ENCODE measurements at places on chromosomes 11 and 22.

DNA sequence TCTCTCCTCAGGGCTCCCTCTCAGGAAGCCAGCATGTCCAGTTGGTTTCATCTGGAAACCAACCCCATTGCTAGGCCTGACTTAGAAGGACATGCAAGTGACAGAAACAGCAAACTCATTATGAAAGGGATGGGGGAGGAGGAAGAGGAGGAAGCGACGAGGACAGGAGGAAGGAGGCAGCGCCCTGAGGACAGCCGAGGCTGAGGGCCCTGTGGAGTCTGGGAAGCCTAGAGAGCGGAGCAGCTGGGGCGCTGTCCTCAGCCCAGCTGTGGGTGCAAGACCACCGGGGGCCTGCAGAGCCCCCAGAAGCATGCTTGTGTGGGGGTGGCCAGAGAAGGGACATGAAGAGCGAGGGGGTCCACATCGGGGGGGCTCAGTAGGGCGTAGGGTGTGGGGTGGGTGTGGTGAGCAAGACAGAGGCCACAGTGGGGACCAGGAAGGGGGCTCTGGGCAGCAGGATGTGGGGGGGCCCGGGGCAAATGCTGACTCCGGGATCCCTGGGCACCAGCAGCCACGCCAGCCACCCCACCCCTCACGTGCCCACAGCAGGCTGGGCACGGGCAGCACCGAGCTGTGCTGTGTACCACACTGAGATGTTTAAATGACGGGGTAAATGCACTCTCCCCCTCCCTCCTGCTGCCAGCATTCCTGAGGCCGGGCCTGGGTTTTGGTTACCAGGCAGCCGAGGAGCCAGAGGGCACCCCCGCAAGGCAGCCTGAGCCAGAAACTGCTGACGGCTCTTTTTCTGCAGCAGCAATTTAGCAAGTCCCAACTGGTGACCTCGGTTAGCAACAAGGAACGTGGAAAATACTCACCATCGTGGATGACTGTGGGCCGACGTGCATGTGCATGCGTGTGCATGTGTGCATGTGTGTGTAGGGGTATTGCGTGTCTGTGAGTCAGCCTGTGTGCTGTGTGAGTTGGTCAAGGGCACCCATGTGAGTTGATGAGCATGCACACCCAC is 82.7 kb upstream of the LINC01488 start:
- no peak overlapping the region for H3K4me3 ChIP-seq
- no peaks in the 10 kb centered on the region for H3K4me1 ChIP-seq
- H3K36me3 ChIP-seq, result no peaks in the 10 kb centered on the region
- no peak overlapping the region for H3K27ac ChIP-seq
- H3K27me3 ChIP-seq, result no peaks in the 10 kb centered on the region

GRCh38 chr11:66361502-66361941 is 10.0 kb downstream of the SLC29A2 start:
- H3K27me3 ChIP-seq, result no peaks in the 10 kb centered on the region

- no peaks in the 10 kb centered on the region for H3K4me1 ChIP-seq
- H3K27ac ChIP-seq, result no peak overlapping the region
- no peak for DNase-seq
- H3K36me3 ChIP-seq, result no peaks in the 10 kb centered on the region
- H3K27me3 ChIP-seq, result peaks cover 9% of the 10 kb centered on the region
Observed at GRCh38 chr11:121257976-121258375, 34.6 kb upstream of the SC5D start.

DNA sequence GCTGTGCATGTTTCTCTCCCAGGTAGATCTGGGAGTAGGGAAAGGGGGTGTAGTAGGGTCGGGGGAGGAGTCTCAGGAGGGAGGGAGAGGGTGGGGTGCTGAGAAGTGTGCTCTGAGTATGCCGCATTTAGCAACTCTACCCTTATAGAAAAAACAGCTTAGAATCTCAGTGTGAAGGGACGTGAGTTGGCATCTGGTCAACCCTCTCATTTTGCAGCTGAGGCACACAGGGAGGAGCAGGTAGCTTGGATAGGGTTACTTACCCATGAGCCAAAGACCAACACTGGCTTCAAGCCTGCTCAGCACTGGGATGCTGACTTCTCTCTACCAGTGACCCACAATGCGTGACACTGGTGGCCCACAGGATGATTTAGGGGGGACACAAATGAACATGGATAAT is 95.9 kb downstream of the FBXO7 start:
- H3K4me3 ChIP-seq, result no peak overlapping the region
- H3K27me3 ChIP-seq, result no peaks in the 10 kb centered on the region
- no peaks in the 10 kb centered on the region for H3K4me1 ChIP-seq
- H3K27ac ChIP-seq, result no peak overlapping the region
- H3K36me3 ChIP-seq, result no peaks in the 10 kb centered on the region

GRCh38 chr11:35168671-35169070 is 29.7 kb downstream of the CD44 start:
- H3K4me1 ChIP-seq, result peaks cover 37% of the 10 kb centered on the region
- H3K27me3 ChIP-seq, result no peaks in the 10 kb centered on the region
- DNase-seq, result no peak
- H3K36me3 ChIP-seq, result no peaks in the 10 kb centered on the region
- H3K4me3 ChIP-seq, result no peak overlapping the region

DNA sequence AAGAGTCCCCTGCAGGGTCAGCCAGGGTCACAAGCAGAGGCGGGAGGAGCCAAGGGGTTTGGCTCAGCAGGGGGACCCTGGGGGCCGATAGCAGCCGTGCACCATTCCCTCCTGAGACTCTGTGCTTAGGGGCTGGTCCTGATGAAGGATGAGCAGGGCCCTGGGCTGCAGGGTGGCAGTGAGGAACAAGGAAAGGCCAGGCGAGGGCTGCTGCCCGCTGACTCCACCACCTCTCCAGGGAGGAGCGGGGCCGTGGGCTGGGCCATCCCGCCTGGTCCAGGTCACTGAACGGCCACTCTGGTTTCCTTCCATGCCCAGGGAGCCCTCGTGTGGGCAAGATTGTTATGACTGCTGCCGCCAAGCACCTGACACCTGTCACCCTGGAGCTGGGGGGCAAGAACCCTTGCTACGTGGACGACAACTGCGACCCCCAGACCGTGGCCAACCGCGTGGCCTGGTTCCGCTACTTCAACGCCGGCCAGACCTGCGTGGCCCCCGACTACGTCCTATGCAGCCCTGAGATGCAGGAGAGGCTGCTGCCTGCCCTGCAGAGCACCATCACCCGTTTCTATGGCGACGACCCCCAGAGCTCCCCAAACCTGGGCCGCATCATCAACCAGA is 9.2 kb upstream of the NDUFS8 start:
- H3K27me3 ChIP-seq, result no peaks in the 10 kb centered on the region
- H3K4me3 ChIP-seq, result no peak overlapping the region
- no peaks in the 10 kb centered on the region for H3K36me3 ChIP-seq

GRCh38 chr11:133951327-133952198 is 5.2 kb downstream of the IGSF9B start:
- H3K4me3 ChIP-seq, result no peak overlapping the region
- H3K4me1 ChIP-seq, result peaks cover 16% of the 10 kb centered on the region
- DNase-seq, result no peak
- H3K36me3 ChIP-seq, result no peaks in the 10 kb centered on the region
- peak overlapping the region; percentile 66 for H3K27ac ChIP-seq
- H3K27me3 ChIP-seq, result peaks cover 34% of the 10 kb centered on the region

- no peak for DNase-seq
- H3K36me3 ChIP-seq, result no peaks in the 10 kb centered on the region
- no peak overlapping the region for H3K27ac ChIP-seq
- no peaks in the 10 kb centered on the region for H3K4me1 ChIP-seq
- H3K4me3 ChIP-seq, result no peak overlapping the region
Observed at GRCh38 chr11:70192666-70193410, 10.3 kb upstream of the FADD start.

DNA sequence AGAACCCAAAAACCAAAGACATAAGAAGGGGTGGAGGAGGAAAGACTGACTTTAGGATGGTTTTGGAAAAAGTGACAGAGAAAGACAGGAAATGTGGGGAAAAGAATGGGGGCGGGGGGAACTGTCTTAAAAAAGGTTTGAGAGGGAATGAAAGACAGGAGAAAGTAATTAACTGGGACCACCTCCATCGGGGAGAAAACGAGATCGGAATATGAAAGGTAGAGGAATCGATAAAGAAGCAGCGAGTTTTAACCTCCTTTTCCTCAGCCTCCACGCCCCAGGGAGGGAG is 524 bp downstream of the MTMR2 start:
- H3K4me3 ChIP-seq, result peak overlapping the region; percentile 70
- no peak for DNase-seq
- H3K4me1 ChIP-seq, result peaks cover 12% of the 10 kb centered on the region
- peak overlapping the region; percentile 93 for H3K27ac ChIP-seq

DNA sequence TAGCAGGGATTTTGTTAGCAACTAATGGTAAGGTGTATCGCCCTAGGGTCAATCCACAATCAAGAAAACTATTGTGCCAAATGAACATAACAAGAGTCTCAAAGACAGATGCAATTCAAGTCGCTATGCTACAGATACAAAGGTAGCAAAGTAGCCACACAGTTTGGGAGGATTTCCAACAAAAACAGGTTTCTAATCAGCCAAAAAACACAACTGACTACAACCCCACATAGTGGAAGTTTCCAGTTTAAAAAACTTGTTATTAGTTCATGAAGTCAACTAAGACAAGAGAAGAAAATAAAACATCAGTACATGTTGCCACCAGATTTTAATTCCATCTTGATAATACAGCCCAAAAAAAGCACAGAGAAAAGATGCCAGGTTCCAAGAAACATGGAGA is 38.0 kb downstream of the MYH9 start:
- H3K4me1 ChIP-seq, result peaks cover 62% of the 10 kb centered on the region
- no peak for DNase-seq
- H3K27ac ChIP-seq, result peak overlapping the region; percentile 96
- H3K36me3 ChIP-seq, result no peaks in the 10 kb centered on the region
- H3K4me3 ChIP-seq, result no peak overlapping the region

DNA sequence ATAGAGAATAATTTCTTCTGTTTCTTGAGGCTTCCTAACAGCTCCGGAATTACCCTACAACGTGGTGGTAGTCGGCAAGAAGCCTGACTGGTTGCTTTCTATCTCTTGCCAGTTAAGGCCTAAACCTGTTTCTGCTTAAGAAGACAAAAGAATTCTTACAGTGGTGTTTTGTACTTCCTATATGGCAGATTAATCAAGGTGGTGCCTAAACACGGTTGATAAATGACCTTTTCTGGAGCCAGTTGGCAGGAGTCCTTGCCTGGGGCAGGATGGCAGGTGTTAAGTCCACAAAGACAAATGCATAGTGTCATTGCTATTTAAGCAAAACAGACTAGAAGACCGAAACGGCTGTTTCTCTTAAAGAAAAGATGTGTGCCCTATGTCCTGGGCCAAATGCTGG is 9.9 kb downstream of the GVQW3 start:
- no peaks in the 10 kb centered on the region for H3K36me3 ChIP-seq
- H3K27me3 ChIP-seq, result no peaks in the 10 kb centered on the region
- H3K4me3 ChIP-seq, result no peak overlapping the region
- no peak for DNase-seq
- no peaks in the 10 kb centered on the region for H3K4me1 ChIP-seq
- H3K27ac ChIP-seq, result no peak overlapping the region

DNA sequence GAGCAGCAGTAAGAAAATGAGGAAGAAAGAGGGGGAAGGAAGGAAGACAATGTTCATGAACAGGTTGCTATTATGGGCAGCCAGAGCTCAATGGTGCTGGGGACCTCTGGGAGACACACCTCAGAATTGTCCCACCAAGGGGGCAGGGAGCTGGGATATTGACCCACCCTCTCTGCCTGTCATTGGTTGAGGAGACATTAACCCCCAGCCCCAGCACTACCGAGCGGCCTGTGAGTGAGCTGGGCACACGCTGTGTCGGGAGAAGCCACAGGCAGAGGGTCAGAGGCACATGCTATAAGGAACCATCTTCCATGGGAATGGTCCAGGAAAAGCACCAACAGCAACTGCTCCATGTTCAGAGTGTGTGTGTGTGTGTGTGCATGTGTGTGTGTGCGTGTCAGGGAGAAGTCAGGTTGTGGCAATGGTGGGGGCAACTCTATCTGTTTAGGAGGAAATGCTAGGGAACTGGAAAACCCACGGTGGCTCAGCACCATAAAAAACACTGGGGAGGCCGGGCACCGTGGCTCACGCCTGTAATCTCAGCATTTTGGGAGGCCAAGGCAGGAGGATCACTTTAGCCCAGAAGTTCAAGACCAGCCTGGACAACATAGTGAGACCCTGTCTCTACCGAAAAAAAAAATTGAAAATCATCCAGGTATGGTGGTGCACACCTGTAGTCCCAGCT is 49.2 kb downstream of the CD6 start:
- H3K4me1 ChIP-seq, result no peaks in the 10 kb centered on the region
- no peak overlapping the region for H3K27ac ChIP-seq
- H3K36me3 ChIP-seq, result no peaks in the 10 kb centered on the region
- H3K4me3 ChIP-seq, result no peak overlapping the region
- peaks cover 34% of the 10 kb centered on the region for H3K27me3 ChIP-seq

DNA sequence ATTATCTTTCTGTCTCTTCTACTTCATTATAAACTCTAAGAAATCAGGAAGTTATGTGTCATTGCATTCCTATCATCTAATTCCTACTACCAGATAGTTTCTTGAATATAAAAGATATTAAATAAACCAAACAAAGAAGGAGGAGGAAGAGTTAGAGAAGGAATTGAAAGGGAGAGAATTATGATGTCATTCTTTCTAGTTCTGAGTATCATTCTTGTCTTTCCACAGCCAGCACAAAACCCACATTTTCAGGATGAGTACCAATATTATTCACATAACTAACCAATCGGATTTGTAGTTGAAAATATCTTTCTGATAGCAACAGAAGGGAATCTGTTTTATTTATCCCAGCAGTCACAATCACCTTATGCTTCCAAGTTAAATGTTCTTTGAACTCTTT is 13.3 kb downstream of the MS4A13 start:
- H3K36me3 ChIP-seq, result no peaks in the 10 kb centered on the region
- H3K27me3 ChIP-seq, result no peaks in the 10 kb centered on the region
- H3K4me1 ChIP-seq, result no peaks in the 10 kb centered on the region
- H3K4me3 ChIP-seq, result no peak overlapping the region
- no peak overlapping the region for H3K27ac ChIP-seq

DNA sequence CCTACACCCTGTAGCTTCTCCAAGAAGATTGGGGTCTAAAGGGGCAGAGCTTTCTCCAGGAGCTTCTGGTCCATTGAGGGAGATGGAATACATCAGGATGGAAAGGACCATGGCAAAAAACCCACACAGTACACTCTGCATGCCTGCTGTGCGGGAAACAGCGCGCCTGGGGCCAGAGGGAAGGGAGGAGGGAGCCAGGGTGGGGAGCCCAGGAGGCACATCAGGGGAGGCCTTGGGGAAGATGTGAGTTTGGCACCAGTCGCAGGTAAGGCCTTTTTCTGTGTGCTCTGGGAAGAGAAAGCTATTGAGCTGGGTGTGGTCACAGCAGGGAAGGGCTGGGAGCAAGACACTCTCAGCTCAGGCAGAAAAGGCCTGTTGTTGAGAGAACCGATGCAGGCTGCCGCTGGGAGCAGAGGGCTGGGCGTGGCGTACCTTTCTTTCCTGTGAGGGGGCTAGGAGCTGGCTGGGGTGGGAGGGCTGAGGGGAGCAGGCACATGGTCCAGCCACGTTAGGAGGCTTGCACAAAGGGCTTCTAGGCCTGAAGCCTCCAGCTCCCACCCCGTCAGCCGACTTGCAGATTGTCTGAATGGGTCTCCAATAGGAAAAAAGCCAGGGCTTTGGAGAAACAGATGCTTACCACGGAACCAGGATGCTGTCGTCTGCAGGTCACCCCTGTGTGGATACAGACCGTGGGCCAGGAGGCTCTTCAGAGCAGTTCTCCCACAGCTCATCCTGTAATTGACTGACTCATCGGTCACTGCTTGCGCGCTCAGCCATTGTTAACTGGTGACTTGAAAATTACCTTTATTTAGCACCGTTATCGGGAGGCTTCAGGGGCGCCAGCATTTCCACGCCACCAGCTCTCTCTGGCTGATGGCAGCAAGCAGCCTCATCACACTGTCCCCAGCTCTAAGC is 237.3 kb downstream of the ST3GAL4 start:
- DNase-seq, result no peak
- no peaks in the 10 kb centered on the region for H3K4me1 ChIP-seq
- H3K36me3 ChIP-seq, result no peaks in the 10 kb centered on the region
- no peaks in the 10 kb centered on the region for H3K27me3 ChIP-seq
- H3K27ac ChIP-seq, result no peak overlapping the region
- no peak overlapping the region for H3K4me3 ChIP-seq

Measured in transverse colon (tissue), 4 donors.